ENCODE measurements at places on chromosomes 2 and 18.

DNA sequence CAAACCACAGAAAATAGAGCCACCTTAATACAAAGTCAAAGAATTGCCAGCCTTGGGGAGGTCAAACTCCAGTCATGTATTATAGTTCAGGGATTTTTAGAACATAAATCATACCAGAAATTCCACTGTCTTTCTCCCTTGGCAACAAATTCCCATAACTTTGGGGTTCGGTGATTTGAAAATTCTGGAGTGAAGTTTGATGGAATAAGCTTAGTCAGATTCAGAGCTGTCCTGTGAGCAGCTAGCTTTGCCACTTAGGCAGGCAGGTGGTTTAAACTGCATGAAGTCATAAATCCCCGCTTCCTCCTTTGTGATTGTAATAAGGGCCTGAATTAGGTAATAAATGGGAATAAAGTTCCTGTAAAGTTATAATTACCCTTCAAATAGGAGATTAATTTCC, 457.0 kb upstream of the HNMT start:
- no peak overlapping the region for H3K4me3 ChIP-seq
- H3K27ac ChIP-seq, result no peak overlapping the region
- H3K4me1 ChIP-seq, result no peaks in the 10 kb centered on the region
- H3K36me3 ChIP-seq, result no peaks in the 10 kb centered on the region
- no peaks in the 10 kb centered on the region for H3K27me3 ChIP-seq

GRCh38 chr2:165601928-165602521, 132.5 kb downstream of the CSRNP3 start:
- H3K27me3 ChIP-seq, result no peaks in the 10 kb centered on the region
- no peaks in the 10 kb centered on the region for H3K36me3 ChIP-seq
- H3K4me1 ChIP-seq, result no peaks in the 10 kb centered on the region

- no peak overlapping the region for H3K4me3 ChIP-seq
- H3K4me1 ChIP-seq, result no peaks in the 10 kb centered on the region
- no peaks in the 10 kb centered on the region for H3K27me3 ChIP-seq
- no peak for DNase-seq
- no peaks in the 10 kb centered on the region for H3K36me3 ChIP-seq
These were observed 85.3 kb upstream of the ACVR2A start for GRCh38 chr2:147759536-147759935.

DNA sequence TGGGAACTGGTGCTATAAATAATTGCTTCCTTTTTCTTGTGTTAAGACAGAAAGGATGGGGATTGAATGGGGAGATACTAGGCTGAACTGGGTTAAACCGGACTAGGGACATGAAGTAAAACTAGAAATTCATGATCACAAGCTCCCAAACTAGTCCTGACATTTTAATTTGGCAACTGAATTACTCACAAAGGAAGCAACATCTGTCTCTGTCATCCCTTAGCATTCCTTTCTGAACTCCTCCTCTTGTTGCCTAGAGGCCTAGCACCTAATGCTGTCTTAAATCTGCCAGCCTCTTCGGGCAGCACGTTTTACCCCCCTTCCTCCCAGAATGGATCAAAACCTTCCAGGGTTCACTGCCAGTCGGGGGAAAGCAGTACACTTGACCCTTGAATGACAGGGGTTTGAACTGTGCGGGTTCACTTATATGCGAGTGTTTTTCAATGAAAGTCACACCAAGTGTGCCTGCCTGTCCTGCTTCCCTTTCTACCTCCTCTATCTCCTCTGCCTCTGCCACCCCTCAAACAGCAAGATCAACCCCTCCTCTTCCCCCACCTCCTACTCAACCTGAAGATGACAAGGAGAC, 8.2 kb downstream of the KCTD1 start:
- no peak overlapping the region for H3K4me3 ChIP-seq
- no peaks in the 10 kb centered on the region for H3K27me3 ChIP-seq
- no peaks in the 10 kb centered on the region for H3K36me3 ChIP-seq

- no peak overlapping the region for H3K27ac ChIP-seq
- H3K27me3 ChIP-seq, result no peaks in the 10 kb centered on the region
- DNase-seq, result no peak
- no peak overlapping the region for H3K4me3 ChIP-seq
- no peaks in the 10 kb centered on the region for H3K36me3 ChIP-seq
These were observed 240.6 kb upstream of the RAB12 start for GRCh38 chr18:8368512-8369217.
